Activated CD4-positive, CD25-positive, alpha-beta regulatory T cell (primary cell): ENCODE measurements at places on chromosomes 4 and X.

- DNase-seq: no peak
Measured at GRCh38 chr4:57342411-57342810, 232.2 kb upstream of the IGFBP7 start.

- no peak for DNase-seq
Measured at GRCh38 chr4:53705151-53705764, 114.0 kb upstream of the LNX1 start.

DNA sequence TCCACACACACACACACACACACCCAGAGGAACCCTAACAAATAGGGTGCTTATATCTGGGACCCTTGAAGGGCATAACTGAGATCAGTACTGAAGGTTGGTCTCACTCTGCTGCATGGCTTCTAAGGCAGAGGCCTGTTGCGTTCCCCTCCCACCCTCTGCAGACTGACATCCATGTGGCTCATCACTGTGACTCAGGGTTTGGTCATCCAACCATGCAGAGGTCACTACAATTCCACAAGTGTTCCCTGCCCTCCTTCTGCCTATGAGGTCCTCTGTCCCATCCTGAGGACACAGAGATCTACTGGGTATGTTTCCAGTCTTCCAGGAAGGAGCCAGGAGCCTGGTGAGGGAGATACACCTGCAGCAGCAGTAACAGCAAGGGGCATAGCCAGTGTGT is 55.8 kb downstream of the XAGE2 start:
- no peak for DNase-seq

DNA sequence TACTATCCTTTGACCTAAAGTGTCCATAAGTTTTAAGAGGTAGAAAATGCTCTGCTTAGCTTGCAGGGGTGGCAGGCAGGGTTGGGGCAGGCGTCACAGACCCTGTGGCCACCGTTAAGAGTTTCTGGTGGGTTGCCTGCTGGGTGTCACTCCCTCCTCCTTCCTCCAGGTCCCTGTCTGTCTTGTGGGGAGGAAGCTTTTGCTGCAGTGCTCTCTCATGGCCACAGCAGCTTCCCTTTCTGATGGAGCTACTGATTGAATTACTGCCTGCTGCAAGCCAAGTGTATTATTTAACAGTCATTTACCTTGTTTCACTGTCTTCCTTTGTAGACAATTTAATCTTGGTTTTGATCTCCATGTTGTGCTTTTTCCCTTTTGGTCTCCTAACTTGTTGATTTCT is 384.6 kb downstream of the IDS start:
- DNase-seq: no peak

GRCh38 chr4:88928852-88929251 is 128.1 kb downstream of the FAM13A start:
- DNase-seq: no peak
